Stimulated activated effector memory CD8-positive, alpha-beta T cell treated with anti-CD3 and anti-CD28 coated beads, Interleukin-12 subunit alpha, Interleukin-12 subunit beta, amount 100 ng/mL, for 72 hours (primary cell): ENCODE measurements at places on chromosomes 3 and 15.

DNA sequence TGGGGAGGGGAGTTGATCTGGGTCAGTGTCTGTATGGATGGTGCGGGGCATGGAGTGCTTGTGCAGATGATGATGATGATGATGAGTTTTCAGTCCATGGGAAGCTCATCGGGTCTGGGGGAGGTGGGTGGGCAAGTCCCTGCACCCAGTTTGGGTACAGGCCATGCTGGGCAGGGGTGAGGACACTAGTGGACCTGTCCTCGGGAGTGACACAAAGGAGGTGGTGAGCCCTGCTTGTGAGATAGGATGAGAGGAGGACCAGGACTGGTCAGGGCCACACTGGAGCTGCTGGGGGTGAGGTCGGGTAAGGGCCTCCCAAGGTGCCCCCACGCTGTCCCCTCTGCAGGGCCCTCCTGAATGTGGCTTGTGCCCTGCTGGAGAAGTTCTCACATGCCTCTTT lies 177.9 kb downstream of the APBA2 start:
- DNase-seq = no peak

DNA sequence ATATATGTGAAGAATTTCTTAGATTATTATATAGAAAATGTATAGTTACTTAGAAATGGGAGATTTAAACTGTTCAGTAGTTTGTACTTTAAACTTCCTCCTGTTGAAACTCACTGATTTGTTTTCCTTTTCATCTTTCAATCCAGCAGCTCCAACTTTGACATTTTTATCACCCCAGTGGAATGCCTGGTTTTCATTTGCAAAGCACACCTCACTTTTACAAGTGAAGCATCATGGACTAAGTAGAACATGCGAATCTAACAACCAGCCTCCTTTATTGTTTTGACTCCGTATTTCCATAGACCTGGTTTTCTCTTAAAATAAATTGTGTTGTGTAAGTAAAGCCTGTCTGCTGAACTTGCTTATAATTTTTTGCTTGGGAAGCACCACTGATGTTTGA lies 97.8 kb upstream of the ROBO2 start:
- DNase-seq = no peak

- DNase-seq = no peak
Measured at GRCh38 chr15:95884276-95884675, 446.2 kb upstream of the NR2F2 start.

DNA sequence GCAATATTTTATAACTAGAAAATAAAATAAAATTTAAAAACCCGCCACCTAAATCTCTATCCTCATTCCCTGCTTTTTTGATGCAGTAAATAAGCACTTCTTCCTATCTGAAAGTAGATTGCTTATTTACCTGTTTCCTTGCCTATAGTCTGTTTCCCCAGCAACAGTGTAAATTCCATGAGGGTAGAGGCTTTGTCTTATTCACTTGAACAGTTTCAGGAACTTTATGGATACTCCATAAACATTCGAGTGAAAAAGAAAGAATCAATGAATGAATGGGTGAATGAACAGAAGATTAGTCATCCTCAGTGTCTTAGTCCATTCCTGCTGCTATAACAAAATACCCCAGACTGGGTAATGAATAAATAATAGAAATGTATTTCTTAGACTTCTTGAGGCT lies 41.7 kb downstream of the SHC4 start:
- no peak for DNase-seq

GRCh38 chr3:123202451-123202850 lies 708 bp downstream of the SEC22A start:
- DNase-seq = no peak

DNA sequence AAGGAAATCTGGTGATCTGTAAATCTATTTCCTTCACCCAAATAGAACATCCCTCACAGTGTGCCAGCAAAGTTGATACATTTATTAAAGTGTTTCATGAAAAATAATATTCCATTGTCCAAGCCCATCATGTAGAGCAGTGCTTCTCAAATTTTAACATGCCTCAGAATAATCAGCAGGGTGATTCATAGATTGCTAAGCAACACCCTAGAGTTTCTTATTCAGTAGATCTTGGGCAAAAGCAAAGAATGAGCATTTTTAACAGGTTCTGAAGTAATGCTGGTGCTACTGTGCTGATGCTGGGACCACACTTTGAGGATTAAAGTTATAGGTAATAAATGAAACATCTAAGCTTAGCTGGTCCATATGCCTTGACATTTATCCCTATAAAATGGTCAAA lies 210.5 kb downstream of the ZIC4 start:
- no peak for DNase-seq

DNA sequence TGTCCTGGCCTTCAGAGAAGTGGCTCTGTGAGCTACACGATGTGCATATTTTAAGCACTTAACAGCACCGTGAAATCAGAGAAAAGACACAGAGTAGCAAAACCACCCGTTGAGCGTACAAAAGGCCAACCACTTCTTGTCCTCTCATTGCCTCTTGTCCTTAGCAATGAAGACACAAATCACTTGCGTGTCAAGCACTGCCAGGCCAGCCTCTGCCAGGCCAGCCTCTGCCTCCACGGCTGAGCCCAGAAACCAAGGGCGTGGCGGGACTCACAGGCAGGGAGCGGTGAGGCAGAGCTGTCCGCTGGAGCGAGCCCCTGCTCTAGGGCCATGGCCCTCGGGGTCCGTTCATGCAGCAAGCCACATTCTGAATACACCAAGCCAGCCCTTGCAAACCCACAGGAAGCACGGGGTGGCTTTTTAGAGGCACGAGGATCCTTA lies 4.0 kb downstream of the MUC4 start:
- DNase-seq = no peak

- DNase-seq = no peak
Measured at GRCh38 chr15:45866616-45867015, 231.8 kb downstream of the SQOR start.
